ENCODE measurements at places on chromosomes 6 and 20.
A peak's percentile ranks its signal among the peaks of the same experiment; 100 is the strongest.

GRCh38 chr20:58169450-58169849 is 59.0 kb downstream of the ANKRD60 start:
- DNase-seq: peak; percentile 19

- no peak for DNase-seq
Measured at GRCh38 chr20:50393990-50394561, 116.1 kb upstream of the PTPN1 start.

GRCh38 chr20:40961686-40962640 is 66.7 kb upstream of the TOP1 start:
- no peak for DNase-seq

DNA sequence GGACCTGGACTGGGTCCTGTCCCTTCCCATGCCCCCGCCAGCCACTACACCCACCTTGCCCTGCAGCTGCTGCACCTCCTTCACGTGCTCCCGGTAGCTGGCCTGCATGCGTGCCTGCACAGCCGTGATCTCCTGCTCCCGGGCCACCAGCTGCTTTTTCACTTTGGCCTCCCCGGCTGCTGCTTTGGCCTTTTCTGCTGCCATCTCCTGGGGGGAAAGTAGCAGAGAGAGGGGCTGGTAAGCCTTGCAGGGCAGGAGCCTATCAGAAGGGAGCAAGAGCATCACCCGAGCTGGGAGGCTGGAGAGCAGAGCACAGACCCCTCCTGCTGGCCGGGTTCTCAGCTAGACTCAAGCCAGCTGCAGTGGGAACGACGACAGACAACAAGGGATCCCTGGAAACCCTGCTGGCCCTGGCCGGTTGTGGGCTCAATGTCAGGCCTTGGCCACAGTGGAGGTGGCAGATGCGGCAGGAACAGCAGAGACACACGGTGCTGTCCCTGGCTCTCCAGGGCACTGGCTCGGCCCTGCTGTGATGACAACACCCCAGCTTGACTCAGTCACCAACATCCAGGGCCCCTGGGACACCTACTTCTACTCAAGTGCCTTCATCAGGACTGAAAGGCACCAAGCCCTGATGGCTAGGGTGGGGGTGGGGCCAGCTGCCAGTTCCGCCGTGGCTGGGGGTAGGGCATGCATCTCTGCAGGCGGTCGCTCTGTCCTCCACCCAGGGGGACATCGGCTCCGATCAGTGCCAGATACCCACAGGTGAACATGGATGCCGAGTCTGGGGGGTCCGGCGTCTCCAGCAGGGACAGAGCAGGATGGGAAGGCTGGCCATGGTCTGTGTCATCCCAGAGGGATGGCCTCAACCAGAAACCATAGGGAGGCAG is 45.3 kb downstream of the RRBP1 start:
- DNase-seq: no peak

DNA sequence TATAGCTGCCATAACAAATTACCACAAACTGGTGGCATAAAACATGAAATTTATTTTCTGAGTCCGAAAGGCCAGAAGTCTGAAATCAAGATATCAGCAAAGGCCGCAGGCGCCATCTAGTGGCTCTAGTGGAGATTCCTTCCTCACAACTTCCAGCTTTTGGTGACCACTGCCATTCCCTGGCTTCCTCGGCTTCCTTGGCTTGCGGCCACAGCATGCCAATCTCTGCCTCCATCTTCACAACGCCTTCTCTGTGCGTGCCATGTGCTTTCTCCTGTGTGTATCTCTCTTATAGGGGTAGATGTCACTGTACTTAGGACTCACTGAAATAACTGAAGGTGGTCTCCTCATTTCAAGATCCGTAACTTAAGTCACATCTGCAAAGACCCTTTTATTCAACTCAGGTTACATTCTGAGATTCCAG is 5.4 kb upstream of the PLAGL1 start:
- peak; percentile 79 for DNase-seq

DNA sequence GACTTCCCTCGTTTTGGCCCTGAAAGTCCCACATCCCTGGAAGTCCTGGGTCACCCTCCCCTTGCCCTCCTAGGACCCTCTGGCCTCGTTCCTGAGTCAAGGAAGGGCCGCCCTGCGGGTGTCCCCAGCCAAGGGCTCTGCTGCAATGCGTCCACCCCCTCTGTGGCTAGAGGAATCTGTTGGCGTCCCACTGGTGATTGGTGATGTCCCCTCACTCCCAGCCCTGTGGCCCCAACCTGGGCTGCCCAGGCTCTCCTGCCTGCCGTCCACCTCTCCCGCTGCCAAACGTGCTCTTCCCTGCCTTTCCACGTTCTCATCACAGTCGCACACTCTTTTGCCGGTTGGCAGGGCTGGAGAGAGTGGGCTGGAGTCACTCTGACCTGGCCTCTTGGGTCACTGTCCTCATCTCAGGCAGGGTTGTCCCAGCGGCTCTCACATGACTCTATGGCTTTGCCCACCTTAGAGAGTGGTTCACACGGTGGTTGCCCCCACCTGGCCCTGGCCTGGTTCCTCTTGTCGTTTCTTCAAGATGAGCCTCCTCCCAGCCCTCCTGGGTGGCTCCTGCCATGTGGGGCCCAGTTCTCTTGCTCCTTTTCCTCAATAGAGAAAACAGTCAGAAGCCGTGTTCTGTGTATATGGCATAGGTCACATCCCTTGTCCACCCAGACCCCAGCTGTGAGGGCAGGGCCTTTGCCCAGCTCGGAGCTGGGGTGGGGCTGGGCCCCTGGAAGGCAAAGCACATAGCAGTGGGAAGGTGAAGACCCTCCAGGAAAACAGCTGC is 100.9 kb downstream of the TMEM242 start:
- no peak for DNase-seq

Measured in fibroblast of villous mesenchyme (primary cell).